ENCODE measurements at places on chromosomes 6 and 20. TPM values are rescaled to one million over a fixed set of nuclear protein-coding genes. Genes with fewer than 3 reads are reported as not detected.

DNA sequence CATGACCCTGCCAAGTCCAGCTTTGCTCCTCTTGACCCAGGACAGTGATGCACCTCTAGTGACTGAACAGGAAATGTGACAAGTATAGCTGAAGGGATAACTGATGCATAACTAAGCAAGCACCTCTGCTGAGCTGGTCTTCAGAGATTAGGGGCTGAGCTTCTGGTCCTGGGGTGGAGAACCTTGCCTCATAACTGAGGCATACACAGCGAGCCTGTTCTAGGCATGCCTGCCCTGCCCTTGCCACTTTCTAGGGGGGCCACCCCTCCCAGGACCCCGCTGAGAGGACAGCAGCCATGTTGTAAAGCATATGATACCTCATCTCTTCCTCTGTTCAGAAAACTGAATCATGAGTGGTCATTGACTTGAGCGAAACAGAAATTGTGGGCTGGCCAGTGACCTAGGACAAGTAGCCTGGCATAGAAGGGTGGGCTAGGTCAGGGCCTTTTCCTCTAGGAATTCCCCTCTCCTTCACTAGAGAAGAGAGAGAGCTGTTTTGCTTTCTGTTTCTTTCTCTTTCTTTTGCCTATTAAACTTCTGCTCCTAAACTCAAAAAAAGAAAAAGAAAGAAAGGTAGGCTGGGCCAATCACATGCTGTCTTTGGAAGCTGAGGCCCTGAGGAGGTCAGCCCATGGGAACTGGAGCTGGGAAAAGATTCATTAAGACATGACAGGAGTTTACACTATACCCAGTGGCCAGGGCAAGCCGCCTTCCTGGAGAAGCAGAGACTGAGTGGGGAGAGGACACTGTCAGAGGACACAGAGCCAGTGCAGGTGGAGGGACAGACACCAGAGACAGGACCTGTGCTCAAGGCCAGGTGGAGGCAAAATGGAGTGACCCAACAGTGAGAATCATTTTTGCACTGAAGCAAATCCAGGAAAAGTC lies 23.1 kb downstream of the ALDH5A1 start:
- H3K36me3 ChIP-seq: no peaks in the 10 kb centered on the region
- H3K27me3 ChIP-seq: no peaks in the 10 kb centered on the region
- H3K4me1 ChIP-seq: no peaks in the 10 kb centered on the region
- no peak for DNase-seq
- no peak overlapping the region for H3K27ac ChIP-seq
- H3K4me3 ChIP-seq: no peak overlapping the region

GRCh38 chr6:37491171-37491829 lies 8.4 kb downstream of the CCDC167 start:
- no peaks in the 10 kb centered on the region for H3K27me3 ChIP-seq
- H3K4me3 ChIP-seq: no peak overlapping the region

DNA sequence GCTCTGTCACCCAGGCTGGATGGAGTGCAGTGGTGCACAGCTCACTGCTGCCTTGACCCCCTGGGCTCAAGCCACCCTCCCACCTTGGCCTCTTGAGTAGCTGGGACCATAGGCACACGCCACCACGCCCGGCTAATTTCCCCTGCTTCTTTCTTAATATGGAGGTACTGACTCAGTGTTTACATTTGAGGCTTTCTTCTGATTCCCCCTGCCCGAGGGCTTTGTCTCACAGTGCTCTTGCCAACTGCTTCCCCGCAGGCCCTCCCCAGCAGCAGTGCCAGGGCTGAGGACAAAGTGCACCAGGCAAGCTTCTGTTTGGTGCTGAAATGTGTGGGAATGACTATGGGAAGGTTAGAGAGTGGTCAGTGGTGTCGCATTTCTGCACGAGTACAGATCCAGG lies 34.8 kb downstream of the NR2E1 start:
- no peak for DNase-seq
- H3K4me1 ChIP-seq: no peaks in the 10 kb centered on the region
- no peak overlapping the region for H3K27ac ChIP-seq
- no peak overlapping the region for H3K4me3 ChIP-seq
- no peaks in the 10 kb centered on the region for H3K27me3 ChIP-seq

GRCh38 chr6:57173886-57174510 lies 1.9 kb downstream of the BAG2 start:
- H3K36me3 ChIP-seq: no peaks in the 10 kb centered on the region
- H3K27me3 ChIP-seq: no peaks in the 10 kb centered on the region
- H3K4me1 ChIP-seq: no peaks in the 10 kb centered on the region
- peak overlapping the region; percentile 83 for H3K4me3 ChIP-seq
- peak; percentile 28 for DNase-seq

- H3K4me1 ChIP-seq: 0 out of 2 replicates have a peak, but pooled peaks cover 3% of the 10 kb centered on the region
- H3K27ac ChIP-seq: no peak overlapping the region
- H3K27me3 ChIP-seq: no peaks in the 10 kb centered on the region
Measured at GRCh38 chr6:134766497-134766896, 183.4 kb downstream of the ALDH8A1 start.

DNA sequence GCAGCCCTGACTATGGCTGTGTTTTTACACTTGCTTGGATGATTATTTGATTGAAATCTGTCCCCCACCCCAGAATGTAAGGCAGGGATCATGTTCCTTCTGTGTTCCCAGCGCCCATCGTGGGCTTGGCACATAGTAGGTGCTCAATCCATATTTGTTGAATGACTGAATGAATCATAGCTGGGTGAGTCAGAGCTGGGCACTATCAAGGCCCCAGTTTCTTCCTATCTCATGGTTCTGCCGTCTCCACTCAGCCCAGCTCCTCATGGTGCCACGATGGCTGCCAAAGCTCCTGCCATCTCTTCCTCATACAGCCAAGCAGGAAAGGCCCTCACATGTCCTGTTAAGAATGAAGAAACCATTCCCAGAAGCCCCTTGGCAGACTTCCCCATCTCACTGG lies 29.0 kb downstream of the CEBPB start:
- H3K4me3 ChIP-seq: no peak overlapping the region
- no peaks in the 10 kb centered on the region for H3K4me1 ChIP-seq
- no peak overlapping the region for H3K27ac ChIP-seq

GRCh38 chr6:164906766-164907165 lies 402.6 kb downstream of the C6orf118 start:
- no peaks in the 10 kb centered on the region for H3K4me1 ChIP-seq
- no peaks in the 10 kb centered on the region for H3K27me3 ChIP-seq
- DNase-seq: no peak
- no peak overlapping the region for H3K4me3 ChIP-seq
- no peaks in the 10 kb centered on the region for H3K36me3 ChIP-seq
- H3K27ac ChIP-seq: no peak overlapping the region

DNA sequence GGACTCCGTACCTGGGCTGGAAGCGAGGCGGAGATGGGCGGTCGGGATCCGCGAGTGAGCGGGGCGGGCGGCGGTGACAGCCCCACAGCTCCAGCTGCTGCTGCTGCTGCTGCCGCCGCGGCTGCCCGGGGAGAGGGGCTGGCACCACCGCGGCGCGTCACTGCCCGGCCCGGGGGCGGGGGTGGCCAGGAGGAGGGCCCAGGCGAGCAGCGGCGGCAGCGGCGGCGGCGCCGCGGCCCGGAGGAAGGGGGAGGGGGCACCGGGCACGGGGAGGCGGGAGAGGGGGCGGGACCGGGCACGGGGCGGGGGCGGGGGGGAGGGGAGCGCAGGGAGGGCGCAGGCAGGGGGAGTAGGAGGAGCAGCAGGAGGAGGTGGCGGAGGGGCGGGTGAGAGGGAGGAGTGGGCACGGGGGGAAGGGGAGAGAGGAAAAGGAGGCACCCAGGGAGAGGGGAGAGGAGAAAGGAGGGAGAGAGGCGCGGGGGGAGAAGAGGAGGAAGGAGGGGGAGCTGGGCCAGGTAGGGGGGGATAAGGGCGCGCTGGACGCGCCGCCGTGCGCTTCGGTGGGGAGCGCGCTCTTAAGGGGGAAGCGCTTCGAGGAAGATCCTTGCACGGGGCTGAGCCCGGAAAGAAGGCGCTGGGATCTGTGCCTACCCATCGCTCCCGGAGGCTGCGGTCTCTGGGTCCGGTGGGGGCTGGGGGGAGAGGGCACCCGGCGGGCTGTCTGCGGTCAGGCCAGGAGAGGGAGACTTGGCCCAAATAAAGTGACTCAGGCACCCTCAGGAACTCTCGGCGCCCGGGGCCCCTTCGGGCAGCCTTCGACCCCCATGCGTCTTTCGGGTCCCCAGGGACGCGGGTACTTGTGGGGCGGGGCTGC lies 101.5 kb downstream of the NOL4L start:
- peaks cover 2% of the 10 kb centered on the region for H3K36me3 ChIP-seq
- DNase-seq: peak; percentile 92
- peaks cover 8% of the 10 kb centered on the region for H3K4me1 ChIP-seq
- H3K4me3 ChIP-seq: peak overlapping the region; percentile 85
- H3K27me3 ChIP-seq: no peaks in the 10 kb centered on the region

DNA sequence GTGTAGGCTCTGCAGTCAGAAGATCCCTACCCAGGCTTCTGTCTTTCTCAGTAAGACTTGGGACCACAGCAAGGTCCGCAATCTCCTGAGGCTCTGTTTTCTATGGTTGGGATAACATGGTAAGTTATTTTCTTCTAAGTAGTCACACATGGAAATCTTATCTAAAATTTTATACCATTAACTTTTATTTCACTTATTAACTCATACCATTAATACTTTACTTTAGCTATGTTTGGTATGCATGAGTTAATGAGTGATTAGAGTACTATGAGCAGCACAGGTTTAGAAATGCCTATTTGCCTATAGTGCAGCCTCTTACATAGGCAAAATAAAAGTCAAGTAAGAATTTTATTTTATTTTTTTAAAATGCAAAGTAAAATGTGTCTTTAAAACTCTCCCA lies 27.2 kb downstream of the GINM1 start:
- H3K4me1 ChIP-seq: no peaks in the 10 kb centered on the region
- peaks cover 60% of the 10 kb centered on the region for H3K36me3 ChIP-seq
- DNase-seq: no peak
- no peaks in the 10 kb centered on the region for H3K27me3 ChIP-seq

- H3K4me3 ChIP-seq: no peak overlapping the region
- no peaks in the 10 kb centered on the region for H3K27me3 ChIP-seq
- no peak for DNase-seq
- H3K36me3 ChIP-seq: no peaks in the 10 kb centered on the region
- 0 out of 2 replicates have a peak, but pooled peaks cover 2% of the 10 kb centered on the region for H3K4me1 ChIP-seq
Measured at GRCh38 chr6:2355150-2355549, 109.7 kb upstream of the GMDS start.

- no peak overlapping the region for H3K27ac ChIP-seq
- no peak overlapping the region for H3K4me3 ChIP-seq
- H3K27me3 ChIP-seq: no peaks in the 10 kb centered on the region
- DNase-seq: no peak
- no peaks in the 10 kb centered on the region for H3K4me1 ChIP-seq
Measured at GRCh38 chr20:25739615-25740320, 43.1 kb upstream of the ZNF337 start.

GRCh38 chr6:158666628-158667359 lies 16.9 kb downstream of the SYTL3 start:
- no peaks in the 10 kb centered on the region for H3K27me3 ChIP-seq
- no peak for DNase-seq
- no peaks in the 10 kb centered on the region for H3K36me3 ChIP-seq
- no peak overlapping the region for H3K27ac ChIP-seq
- no peak overlapping the region for H3K4me3 ChIP-seq

HFE gene
- total RNA-seq: 0.98 TPM

HBS1L gene
- total RNA-seq: 104 TPM

AMD1 gene
- total RNA-seq: 166 TPM

TP53TG5 gene
- not detected for total RNA-seq

BMP5 gene
- total RNA-seq: not detected

PEX6 gene
- 15.6 TPM for total RNA-seq

ASF1A gene
- total RNA-seq: 34.4 TPM
